HFFc6 (cell line): ENCODE measurements at places on chromosomes 12 and 14.

GRCh38 chr14:99230208-99231151 is 41.5 kb downstream of the BCL11B start:
- no peak for DNase-seq

DNA sequence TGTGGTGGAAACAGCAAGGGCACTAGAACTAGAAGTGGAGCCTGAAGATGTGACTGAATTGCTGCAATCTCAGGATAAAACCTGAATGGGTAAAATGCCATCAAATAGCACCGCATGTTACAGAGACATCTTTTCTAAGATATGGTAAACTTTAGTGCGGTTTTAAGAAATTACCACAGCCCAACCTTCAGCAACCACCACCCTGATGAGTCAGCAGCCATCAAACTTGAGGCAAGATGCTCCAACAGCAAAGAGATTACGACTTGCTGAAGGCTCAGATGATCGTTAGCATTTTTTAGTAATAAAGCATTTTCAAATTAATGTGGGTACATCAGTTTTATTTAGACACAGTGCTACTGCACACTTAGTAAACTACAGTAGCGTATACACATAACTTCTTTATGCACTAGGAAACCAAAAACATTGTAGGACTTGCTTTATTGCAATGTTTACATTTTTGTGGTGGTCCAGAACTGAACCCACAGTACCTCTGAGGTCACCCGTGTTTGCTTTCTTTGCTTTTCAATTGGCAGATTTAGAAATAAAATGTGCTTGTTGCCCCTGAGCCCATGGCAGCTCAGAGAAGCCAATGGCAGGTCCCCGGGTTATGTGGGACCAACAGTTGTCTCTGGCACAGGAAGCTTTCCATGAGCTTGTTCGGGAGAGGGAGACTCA is 15.9 kb downstream of the GOLGA3 start:
- DNase-seq: peak; percentile 8

DNA sequence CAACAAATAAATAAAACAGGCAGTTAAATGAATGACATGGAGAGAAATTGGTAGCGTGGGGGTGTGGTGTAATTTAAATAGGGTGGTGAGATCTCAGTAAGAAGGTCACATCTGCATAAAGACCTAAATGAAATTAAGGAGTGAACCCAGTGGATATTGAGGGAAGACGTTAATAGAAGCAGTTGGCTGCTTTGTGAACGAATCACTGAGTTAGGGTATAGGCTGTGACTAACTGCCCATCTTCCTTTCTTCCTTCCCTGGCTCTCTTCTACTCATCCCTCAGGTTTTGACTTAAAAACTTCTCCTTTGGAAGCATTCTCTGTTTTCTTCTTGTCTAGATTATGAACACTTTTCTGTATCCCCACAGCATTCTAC is 64.7 kb downstream of the BTG1 start:
- no peak for DNase-seq

- DNase-seq: no peak
Observed at GRCh38 chr14:68208218-68208617, 388.6 kb downstream of the RAD51B start.

DNA sequence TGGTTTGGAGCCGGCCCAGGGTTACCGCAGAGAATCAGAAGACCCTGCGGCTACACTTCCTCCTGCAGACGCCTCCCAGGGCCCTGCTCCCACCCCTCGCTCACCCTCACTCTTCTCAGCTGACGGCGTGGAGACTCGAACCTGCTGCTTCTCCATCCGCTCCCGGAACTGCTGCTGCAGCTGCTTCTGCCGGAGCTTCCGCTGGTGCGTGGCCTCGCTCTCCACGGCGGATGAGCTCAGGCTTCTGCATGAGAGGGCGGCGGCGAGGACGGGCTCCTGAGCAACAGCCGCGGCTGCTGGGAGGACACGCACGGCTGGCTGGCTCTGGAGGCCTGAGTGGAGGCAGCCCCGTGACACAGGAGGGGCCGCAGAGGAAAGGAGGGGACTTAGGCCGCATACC is 33.3 kb downstream of the RAD52 start:
- no peak for DNase-seq

- DNase-seq: no peak
Observed at GRCh38 chr12:100031836-100032235, 47.1 kb upstream of the ANKS1B start.

- no peak for DNase-seq
Observed at GRCh38 chr12:20305470-20305869, 62.9 kb upstream of the PDE3A start.

GRCh38 chr14:79186523-79186922 is 1016.4 kb downstream of the NRXN3 start:
- no peak for DNase-seq
